ENCODE measurements at places on chromosomes 12 and 14.

DNA sequence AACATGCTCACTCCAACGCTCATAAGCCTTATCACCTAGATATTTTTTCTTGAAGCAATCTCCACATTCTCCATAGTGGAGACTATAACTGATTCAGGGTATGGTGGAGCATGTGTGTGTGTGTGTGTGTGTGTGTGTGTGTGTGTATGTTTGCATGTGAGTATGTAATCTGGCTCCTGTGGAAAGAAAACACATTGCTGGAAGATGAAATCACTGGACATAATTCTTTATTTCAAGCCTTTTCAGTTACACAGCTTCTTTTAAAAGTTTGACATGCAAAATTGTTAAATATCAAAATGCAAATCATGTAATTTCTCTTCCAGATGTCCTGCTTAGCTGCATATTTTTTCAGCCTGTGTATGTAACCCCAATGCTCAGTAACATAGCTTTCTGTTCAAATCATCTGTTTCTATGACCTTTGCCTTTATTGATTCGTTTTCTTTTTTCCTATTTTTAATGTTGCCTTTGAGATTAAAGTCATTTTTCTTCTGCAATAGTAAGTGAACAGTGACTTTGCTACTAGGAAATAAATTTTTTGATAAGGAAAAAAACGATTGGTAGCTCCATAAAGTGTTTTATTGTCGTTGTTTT is 80.5 kb upstream of the BTG1 start:
- no peak for DNase-seq

DNA sequence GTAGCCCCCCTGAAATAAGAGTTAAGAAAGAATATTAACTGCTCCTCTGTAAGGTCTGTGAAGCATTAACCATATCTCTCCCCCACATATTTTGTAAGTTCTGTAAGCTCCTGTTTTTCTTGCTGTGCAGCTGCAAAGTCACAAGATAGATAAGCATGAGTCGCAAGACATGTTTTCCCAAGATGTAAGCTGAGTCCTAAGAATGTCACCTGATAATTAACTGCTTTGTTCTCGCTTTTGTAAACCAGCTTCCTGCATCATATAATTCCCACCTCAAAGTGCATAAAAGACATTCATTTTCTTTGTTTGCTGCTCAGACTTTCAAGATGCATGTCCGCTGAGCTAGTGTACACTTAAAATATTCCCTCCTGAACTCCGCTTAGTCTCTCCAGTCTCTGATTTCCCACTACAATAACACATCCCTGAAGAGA is 27.0 kb upstream of the PHC1 start:
- DNase-seq, result no peak

DNA sequence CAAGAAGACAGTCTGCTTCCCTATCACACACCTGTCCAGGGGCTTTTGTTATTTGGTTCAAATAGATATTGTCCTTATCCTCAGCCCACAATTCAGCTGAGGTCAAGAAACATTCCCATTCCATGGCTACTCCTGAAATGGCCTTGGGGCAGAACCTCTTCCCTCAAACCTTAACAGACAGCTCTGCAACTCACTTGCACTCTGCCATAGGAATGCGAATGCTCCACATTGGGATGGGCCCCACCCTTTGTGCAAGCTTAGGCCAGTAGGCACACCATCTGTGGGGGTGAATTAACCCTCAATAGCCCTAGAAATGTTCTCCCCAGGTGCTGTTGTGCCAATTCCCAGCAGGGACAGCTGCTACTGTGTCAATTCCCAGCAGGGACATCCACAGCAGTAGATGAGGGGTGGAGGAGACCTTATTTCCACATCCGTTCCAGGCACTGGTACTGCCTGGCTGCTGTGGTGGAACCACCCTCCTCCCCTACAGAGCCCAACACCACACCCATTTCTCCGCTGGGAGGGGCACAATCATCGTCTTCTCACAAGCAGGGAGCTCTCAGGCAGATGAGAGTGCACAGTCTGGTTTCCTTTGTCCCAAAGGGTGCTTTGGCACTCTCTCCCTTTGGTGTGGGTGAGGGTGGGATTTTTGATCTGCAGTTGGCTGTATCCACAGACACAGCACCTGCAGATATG is 42.3 kb upstream of the GLIPR1 start:
- no peak for DNase-seq

DNA sequence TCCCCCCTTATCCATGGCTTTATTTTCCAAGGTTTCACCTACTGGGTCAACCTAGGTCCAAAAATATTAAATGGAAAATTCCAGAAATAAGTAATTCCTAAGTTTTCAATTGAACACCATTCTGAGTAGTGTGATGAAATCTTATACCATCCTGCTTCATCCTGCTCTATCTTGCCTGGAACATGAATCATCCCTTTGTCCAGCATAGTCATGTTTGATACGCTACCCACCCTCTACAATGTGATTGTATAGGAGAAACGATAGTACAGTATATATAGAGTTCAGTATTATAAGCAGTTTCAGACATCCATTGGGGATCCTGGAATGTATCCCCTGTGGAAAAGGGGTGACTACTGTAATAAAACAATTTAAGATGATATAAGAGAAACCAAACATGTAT is 62.2 kb downstream of the IFNG start:
- no peak for DNase-seq

GRCh38 chr14:68957775-68958174 is 21.3 kb downstream of the ACTN1 start:
- no peak for DNase-seq

- no peak for DNase-seq
These were observed 13.7 kb upstream of the OR6J1 start for GRCh38 chr14:22657861-22658260.

GRCh38 chr14:98847521-98848468 is 424.2 kb downstream of the BCL11B start:
- no peak for DNase-seq

DNA sequence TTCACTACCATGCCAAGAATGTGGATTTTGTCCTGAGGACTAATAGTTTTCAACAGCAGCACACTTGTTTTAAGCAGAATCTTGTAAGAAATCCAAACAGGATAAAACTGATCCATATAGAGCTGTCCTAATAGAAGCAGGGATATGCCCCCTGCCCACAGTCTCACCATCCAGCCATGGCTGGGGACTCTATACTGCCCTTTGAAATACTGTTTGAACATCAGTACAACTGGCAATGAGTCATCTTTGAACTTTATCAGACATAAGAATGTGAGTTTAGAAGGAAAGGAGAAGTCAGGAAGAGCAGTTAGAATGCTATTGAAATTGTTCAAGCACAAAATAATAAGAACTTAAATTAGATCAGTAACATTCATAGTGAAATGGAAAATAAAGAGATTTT is 3.8 kb upstream of the C12orf42 start:
- DNase-seq, result no peak

DNA sequence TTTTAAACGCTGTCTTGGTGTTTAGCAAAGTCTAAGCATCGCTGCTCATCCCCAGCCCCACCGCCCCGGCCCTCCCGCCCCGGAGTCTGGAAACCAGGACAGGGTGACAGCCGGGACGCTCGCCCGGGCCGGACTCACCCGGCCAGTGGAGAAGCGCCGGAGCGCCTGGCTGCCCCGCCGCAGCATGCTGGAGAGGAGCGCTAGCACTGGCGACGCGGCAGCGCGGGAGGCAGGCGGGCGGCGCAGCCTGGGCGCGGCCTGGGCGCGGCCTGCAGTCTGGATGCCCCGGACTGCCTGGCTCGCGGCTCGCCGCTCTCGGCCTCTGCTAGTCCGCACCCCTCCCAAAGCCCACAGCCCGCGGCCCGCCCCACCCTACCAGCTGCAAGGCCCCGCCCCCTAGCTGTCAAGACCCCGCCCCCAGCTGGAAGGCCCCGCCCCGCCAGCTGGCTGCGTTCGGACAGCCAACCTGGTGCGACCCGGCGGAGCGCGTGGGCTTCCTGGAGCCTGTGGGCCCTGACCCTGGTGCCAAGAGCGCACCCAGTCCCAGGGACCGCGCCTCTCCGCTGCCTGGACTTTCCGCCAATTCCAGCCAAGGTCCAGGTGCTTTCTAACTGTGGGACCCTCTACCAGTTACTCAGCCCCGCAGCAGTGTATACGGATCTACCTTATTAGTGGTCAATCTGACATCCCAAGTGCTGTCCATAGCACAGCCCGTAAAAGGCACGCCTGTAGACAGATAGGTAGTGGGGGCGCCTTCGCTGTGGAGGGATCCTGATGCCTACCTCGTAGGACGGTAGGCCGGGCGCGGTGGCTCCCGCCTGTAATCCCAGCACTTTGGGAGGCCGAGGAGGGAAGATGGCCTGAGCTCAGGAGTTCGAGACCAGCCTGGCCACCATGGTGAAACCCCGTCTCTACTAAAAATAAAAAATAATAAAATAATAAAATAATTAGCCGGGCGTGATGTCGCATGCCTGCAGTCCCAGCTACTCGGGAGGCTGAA is at the start of gene ALDH1L2:
Gene ALDH1L2, minus strand, starts transcription at position 208 of the 1,000 bp plus-strand sequence. Its CDS starts 22 bp downstream, at position 186.
- peak; percentile 85 for DNase-seq

GRCh38 chr12:72133497-72134055 is 138.6 kb upstream of the TRHDE start:
- no peak for DNase-seq

DNA sequence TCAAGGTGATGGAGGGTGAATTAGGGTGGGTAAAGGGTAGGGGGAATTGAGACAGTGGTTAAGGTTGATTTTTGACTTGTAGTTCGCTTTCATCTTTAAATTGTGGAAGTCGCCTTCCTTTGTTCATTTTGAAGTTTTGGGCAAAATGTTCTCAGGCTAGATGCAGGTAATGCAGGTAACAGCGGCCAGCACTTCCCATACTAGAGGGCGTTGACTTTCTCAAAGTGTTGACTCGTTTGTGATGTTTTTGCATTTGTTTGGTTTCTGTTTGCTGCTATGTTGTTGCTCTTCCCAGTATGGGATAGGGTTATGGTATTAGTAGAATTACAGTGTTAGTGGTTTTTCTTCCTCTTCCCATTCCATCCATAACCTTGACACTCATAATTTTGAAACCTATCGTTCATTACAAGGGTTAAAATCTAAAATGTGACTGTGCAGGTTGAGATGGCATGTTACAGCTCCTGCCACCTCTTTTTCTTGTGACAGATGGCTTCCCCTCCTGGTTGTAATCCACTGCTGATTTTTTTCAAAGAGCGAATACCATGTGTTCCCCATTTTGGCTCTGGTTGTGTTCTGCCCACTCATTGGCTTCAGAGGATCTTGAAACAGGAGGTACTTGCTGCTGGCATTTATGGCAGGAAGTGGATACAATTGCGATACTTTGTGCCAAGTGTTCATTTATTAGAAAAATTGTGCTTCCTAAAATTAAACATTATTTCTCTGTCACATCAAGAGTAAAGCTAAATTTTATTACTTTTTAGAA is 57.1 kb downstream of the ERC1 start:
- no peak for DNase-seq

DNA sequence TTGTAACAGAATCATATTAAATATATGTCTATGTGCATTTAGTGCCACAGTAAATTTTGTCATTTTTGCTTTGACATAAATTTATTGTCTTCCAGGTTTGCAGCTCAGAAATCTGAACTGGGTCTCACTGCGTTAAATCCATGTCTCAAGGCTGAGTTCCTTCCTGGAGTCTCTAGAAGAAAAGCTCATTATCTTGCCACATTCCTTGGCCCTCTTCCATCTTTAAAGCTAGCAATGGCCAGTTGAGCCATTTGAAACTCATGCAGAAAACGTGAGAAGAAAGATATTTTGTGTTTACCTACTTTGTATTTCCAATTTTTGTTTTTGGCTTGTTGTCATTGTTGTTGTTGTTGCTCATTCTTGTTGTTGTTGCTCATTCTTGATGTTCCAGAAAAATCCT is 10.7 kb downstream of the PRH1 start:
- DNase-seq, result no peak

GRCh38 chr12:114790276-114790675 is 106.3 kb upstream of the TBX3 start:
- DNase-seq, result no peak

GRCh38 chr12:3662521-3662921 is 90.4 kb downstream of the CRACR2A start:
- DNase-seq, result no peak

GRCh38 chr14:22748206-22748605 is 18.3 kb upstream of the OXA1L start:
- no peak for DNase-seq

GRCh38 chr14:30292541-30292940 is 266.4 kb upstream of the G2E3 start:
- DNase-seq, result no peak

GRCh38 chr14:45641541-45641940 is 388.5 kb upstream of the MIS18BP1 start:
- DNase-seq, result no peak

- DNase-seq, result no peak
These were observed 34.6 kb upstream of the KCNJ8 start for GRCh38 chr12:21809100-21809499.

Measured in HEK293T (cell line).